ENCODE measurements at places on chromosomes 6 and 20.

DNA sequence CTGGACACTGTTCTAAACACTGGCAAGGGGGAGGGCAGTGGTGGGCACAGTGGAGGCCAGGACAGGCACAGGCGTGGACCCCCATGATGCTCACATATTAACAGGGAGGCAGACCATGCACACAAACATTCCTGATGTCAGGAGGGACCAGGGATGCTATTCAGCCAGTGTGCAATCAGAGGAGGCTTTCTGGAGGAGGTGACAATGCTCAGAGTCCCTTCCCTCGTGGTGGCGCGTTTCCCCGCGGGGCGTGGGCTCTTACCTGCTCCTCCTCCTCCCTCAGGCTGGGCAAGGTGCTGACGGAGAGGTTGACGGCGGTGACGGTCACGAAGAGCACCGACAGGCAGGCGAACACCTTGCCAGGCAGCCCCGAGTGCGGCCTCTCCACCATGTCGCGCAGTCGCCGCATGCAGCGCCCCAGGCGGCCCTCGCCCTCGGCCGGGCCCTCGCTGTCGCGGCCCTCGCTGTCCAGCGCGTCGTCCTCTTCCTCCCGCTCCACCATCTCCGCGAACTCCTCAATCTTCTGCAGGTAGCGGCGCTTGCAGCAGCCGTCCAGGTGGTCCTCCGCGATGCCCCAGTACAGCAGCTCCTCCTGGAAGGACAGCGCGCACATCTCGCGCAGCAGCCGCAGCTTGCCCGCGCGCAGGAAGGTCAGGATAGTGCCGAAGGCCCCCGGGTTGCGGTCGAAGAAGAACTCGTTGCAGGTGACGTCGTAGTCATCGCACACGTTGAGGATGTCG, 13.4 kb downstream of the KCNG1 start:
- no peak for DNase-seq

DNA sequence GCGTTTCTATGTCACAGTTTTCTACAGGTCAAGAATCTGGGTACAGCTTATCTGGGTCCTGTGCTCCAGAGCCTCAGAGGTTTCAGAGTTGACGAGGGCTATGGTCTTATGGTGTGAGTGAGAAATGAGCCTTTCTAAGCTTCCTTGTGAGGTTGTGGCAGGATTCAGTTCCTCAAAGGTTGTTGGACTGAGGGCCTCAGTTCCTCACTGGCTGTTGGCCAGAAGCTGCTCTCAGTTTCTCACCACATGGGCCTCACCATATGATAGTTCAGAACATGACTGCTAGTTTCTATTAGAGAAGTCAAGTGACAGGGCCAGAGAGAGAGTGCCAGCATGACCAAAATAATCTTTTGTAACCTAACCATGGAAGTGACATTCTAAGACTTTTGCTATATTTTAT, 96.1 kb downstream of the NUS1 start:
- no peak for DNase-seq

GRCh38 chr20:49786668-49787370, 25.8 kb upstream of the SLC9A8 start:
- DNase-seq, result no peak

DNA sequence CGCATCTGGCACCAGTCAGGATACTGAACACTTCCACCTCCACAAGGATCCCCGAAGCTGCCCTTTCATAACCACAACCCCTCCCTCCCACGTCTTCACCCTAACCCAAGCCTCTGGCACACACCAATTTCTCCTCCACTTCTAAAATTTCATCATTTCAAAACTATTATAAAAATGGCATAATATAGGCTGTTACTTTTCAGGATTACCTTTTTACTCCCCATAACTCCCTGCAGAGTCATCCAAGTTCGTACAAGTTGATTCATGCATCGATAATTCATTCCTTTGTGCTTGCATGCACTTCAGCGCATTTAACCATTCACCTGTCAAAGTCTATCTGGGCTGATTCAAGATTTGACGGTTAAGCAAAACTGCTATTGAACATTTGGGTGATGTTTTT, 30.6 kb upstream of the LY86 start:
- DNase-seq, result no peak

GRCh38 chr6:34273242-34273805, 24.5 kb upstream of the SMIM29 start:
- DNase-seq, result no peak

DNA sequence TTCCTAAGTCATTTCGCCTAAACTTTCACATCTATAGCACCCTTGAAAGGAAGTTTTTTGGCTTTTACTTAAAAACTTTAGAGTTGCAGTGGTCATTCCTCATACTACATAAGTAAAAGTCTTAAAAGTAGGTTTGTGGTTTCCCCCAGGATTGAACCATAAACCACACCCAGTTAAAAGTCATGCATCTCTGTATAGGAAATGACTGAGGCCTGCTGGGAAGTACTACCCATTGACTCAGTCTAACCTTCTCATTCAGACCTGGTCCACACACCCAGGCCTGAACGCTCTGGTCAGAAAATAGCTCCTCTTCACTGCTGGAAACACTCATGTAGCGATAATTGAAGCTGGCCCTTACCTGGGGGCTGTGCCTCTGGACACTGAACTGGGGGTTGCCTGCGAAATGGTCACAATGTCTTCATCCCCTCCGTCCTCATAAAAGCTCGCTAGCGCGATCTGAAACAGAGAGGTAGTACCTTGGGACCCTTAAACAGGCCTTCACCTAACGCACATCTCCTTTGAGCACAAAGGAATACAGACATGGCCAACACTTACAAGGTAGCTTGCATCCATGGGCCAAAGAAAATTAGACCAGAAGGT, 2.6 kb downstream of the NSFL1C start:
- DNase-seq, result no peak

Data from GOT3 (cell line).